ENCODE measurements at places on chromosomes 1 and 21. TPM values are rescaled to one million over a fixed set of nuclear protein-coding genes. Genes with fewer than 3 reads are reported as not detected.

The FAM43B gene
- 0.04 TPM for total RNA-seq

The FCER1G gene
- 6.1 TPM for total RNA-seq

The ESRRG gene
- total RNA-seq, result 0.72 TPM

The FCRL1 gene
- not detected for total RNA-seq

GRCh38 chr1:170696591-170697290 lies 32.8 kb downstream of the PRRX1 start:
- no peak for DNase-seq

- DNase-seq, result no peak
These were observed 33.5 kb downstream of the KCNC4 start for GRCh38 chr1:110243574-110243973.

GRCh38 chr1:233675893-233676292 lies 62.0 kb downstream of the KCNK1 start:
- no peak for DNase-seq

- peak; percentile 68 for DNase-seq
These were observed 12.1 kb downstream of the PLXNA2 start for GRCh38 chr1:208231881-208232661.
